Muscle of leg (tissue), 16 donors: ENCODE measurements at places on chromosomes 6 and 20.

DNA sequence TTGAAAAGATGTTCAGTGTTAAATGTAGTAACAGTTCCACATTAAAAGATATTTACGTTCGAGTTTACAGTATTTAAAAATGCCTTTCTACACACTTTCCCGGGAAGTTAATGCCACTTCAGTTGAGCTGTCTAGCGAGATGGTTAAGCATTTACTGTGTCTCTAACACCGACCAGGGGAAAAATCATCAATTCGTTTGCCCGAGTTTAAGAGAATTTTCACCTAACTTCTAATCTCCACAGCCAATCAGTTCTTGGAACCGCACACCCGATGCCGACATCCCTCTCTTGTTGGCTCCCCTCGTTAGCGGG is 58.2 kb downstream of the FAM217A start:
- no peak for DNase-seq

DNA sequence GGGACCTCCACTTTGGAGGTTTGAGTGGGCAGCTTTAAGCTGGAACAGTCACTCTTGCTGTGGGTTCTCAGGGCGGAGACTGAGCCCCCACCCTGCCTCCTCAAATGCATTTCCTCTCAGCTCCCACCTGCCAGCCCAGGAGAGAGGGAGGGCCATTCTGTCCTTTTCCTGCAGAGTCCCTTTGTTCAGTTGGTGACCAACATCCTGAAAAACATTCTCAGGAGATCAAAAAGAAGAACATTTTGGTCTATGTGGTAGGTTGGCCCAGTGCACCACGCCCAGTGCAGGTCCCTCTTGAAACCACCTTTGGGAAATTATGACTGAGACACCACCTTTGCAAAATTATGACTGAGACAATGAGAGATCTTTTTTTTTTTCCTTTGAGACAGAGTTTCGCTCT is 13.4 kb downstream of the SLC52A3 start:
- no peak for DNase-seq

DNA sequence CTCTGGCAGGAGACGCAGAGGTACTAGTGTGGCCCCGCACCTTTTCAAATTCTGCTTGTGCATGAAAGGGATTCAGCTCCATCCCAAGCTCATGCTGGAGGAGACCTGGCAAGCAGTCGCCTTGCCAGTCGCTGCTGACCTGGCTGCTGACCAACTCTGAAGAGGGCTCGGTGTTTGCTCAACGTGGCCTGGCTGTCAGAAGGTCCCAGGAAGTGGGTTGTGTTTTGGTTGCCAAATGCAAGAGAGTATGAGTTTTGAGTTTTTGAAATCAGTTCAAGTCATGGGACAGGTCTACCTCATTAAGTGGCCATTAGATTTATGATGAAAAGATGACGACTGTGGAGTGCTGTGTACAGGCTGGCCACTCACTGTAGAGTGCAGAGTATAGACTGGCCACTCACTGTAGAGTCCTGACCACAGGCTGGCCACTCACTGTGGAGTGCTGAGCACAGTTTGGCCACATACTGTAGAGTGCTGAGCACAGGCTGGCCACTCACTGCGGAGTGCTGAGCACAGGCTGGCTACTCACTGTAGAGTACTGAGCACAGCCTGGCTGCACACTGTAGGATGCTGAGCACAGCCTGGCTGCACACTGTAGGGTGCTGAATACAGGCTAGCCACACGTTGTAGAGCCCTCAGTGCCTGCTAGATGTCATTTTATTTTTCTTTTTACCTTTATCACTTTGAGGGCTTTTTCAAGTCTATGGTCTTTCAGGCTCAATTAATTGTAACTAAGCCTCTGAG is 193.9 kb downstream of the ZNF217 start:
- no peak for DNase-seq

DNA sequence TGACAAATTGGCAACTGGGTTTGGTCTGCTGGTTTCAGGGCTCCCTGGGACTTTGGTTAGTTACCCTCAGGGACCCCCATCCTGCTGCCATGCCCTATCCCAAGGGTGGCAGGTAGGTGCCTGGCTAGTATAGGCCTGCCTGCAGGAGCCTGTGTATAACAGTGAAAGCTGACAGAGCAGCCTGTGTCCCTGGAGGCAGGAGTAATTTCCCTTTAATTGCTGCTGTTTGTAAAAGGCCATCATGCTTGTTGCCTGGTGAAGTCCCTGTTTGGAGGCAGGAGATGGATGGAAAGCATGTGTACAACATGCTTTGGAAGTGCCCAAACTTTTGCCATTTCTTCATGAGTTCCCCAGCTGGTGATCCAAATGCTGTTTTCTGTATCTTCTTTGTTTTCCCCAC is 30.1 kb downstream of the CMTR1 start:
- no peak for DNase-seq

- DNase-seq, result no peak
These were observed 76.1 kb downstream of the IPCEF1 start for GRCh38 chr6:154280521-154280920.

DNA sequence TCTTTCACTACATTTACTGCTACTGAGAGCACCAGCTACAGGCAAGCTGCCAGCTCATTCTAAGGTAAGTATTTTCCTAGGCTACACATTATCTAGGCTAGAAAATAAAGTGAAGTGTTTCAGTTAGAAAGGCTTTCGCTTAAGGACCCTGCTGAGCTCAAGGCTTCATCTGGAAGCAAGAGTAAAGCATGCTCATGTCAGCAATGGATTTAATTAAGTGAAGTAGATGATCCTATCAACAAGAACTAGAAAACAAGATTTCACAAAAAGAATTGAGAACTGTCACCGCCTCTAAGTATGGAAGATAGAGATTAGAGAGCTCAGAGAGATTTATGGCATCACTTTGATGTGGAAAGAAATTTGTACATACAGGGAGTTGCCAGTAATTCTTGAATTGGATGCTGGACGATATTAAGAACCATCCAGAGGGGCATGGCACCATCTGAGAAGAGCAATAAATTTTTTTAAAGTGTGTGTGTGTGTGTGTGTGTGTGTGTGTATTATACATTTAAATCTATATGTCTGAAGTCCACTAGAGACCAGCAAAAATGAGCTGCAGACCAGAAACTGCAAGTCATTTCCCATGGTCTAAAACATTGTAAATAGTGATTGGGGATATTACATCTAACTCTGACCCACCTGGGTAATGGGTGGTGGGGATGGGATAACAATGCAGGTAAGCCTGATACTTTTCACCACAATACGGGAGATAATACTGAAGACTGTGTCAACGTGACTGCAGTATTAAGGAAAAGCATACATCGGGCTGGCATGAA is 105.2 kb upstream of the MAP7 start:
- no peak for DNase-seq

DNA sequence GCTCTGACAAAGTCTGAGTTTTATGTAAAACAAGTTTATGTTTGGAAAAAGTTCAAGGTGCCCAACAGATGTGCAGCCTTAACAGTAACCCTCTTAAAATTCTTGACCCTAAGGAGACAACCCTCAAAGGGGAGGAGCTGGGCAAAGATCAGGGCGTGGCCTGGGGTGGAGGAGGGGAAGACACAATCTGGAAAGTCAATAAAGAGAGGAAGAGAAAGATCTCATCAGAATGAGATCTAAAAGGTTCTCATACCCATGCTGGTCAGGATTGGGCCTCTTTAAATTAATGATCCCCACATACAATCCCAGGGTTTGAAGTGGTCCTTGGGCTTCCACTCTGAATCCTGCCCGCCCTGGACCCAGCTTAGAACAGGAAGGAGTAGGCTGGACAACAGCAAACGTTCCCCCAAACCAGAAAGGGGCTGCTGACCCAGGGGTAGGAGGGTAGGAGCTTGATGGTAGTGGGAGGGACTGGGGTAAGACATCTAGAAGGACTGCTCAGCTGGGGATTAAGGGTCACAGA is 33.0 kb downstream of the FOXP4 start:
- DNase-seq, result no peak

- DNase-seq, result no peak
These were observed 60.0 kb downstream of the CNKSR3 start for GRCh38 chr6:154450498-154450897.

DNA sequence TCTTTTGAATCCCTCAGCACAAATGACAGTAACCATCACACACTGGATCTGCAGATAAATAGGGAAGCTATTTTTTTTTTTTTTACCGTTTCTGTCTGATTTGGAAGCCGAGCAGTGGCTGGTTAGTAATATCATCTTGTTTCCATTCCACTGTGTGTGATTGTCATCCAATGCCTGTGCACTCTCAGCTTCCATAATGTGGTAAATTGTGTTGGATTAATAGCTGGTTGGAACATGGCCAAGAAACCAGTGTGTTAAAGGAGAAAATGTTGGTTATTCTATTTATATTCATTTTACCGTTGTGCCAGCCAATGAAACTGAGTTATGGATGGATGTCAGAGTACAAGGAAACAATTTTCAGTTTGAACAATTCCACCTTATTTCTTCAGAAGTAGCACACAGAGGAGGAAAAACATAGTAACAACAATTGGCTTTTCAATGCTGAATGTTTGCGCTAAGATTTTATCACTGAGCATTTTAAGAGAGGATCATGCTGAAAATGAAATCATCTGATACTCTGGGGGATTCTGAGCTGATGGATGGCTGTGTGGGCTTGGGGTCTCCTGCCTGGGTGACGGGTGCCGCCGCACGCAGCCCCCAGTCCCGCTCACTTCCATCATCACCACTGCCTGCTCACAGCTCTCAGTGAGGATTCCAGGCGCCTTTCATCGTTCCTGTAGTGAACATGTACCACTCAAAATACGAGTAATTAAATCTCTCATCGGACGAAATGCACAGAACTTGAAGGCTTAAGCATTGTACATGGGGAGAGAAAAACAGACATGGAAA is 40.7 kb upstream of the EXOC2 start:
- no peak for DNase-seq
